Stimulated activated CD4-positive, alpha-beta T cell treated with anti-CD3 and anti-CD28 coated beads, Interleukin-4, amount 100 ng/mL, for 48 hours (primary cell): ENCODE measurements at places on chromosomes 12 and 14.

GRCh38 chr12:100404769-100405407 is 48.0 kb downstream of the SLC17A8 start:
- peak; percentile 12 for DNase-seq

DNA sequence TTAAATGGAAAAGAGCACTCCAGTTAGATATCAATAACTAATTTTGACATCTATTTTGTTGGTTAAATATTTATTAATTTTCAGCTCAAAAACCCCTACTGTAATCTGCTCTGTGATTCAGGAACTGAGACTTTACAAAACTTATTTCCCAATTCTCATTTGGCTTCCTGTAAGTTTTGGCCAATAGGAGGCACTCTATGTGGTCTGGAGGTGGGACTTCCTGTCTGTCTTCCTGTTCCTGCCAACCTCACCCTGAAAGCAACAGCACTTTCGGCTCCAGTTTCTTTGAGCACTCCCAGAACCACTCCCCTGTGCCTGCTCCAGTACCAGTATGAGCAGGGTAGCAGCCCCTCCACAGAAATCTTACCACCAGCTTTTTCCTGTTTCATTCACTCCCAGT is 1027.0 kb downstream of the VRK1 start:
- DNase-seq: no peak

- DNase-seq: no peak
Measured at GRCh38 chr14:92340071-92340470, 17.1 kb downstream of the SLC24A4 start.

GRCh38 chr14:64724578-64724930 is 20.3 kb downstream of the PLEKHG3 start:
- no peak for DNase-seq

DNA sequence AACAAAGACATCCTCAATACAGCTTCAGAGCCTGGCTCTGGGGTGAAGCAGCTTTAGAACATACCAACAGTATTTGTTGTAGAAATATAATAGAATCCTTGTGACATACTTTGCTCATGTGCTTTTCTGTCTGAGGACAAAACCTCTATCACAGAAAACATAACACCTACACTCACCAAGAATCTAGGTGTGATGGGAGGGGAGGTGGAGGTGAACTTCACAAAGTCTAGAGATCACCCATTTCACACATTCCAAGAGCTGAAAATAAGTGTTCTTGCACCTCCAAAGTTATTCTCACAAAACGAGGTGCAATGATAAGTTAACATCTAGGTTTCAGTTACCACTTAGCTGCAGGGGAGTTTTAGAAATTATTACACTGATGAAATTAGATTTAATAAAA is 32.7 kb upstream of the BTG1 start:
- DNase-seq: no peak

DNA sequence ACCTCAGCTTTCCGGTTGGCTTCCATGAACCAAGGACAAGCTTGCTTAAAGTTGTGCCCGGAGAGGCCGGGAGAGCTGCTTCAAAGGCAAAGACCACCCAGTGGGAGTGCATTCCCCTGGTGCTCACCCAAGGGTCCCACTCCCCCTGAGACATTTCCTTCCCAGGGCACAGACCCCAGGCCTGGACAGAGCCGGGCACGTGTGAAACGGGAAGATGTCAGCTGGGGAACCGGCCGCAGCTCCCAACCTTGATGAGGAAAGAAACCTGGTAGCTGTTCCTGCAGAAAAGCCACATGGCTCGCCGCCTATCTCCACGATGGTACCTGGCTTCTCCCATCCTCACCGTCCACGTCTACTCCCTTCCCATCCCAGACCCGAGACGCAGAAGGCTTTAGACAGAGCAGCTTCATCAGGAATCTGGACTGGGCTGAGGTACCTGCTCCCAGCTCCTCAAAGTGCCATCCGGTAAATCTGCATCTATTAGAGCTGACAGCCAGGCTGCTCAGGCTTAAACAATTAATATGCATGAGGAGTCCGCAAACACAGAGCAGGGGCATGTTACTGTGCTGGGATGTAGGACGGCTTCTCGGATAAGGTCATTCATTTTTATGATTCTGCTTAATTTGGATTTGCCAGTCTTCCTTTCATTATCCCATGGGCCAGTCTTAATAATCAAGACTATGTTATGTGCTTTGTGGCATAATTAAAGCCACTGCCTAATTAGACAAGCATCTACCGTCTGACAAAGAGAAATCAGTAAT is 53.1 kb downstream of the GALNT9 start:
- no peak for DNase-seq

DNA sequence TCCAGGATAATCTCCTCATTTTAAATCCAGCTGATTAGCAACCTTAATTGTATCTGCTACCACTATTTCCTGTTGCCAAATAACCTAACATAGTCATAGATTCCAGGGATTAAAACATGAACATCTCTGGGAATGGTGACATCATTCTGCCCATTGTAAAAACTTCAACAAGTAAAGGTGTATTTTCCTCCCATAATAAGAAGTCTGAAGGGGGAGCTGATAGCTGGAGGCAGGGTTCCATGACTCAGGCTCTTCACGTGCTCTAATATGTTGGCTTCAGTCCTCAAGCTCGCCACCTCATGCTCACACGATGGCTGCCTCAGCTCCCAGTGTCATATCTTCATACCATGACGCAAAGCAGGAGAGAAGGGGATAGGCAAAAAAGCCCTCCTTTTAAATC is 172.0 kb upstream of the VASH1 start:
- DNase-seq: no peak

GRCh38 chr14:105146976-105147635 is 21.5 kb downstream of the JAG2 start:
- DNase-seq: no peak

GRCh38 chr12:4296751-4297150 is 23.2 kb downstream of the CCND2 start:
- no peak for DNase-seq

- no peak for DNase-seq
Measured at GRCh38 chr14:94648801-94649200, 36.6 kb downstream of the SERPINA3 start.

- DNase-seq: no peak
Measured at GRCh38 chr12:123850246-123851134, 88.4 kb downstream of the DNAH10 start.

GRCh38 chr14:99896361-99896760 is 103.1 kb downstream of the EML1 start:
- DNase-seq: no peak

DNA sequence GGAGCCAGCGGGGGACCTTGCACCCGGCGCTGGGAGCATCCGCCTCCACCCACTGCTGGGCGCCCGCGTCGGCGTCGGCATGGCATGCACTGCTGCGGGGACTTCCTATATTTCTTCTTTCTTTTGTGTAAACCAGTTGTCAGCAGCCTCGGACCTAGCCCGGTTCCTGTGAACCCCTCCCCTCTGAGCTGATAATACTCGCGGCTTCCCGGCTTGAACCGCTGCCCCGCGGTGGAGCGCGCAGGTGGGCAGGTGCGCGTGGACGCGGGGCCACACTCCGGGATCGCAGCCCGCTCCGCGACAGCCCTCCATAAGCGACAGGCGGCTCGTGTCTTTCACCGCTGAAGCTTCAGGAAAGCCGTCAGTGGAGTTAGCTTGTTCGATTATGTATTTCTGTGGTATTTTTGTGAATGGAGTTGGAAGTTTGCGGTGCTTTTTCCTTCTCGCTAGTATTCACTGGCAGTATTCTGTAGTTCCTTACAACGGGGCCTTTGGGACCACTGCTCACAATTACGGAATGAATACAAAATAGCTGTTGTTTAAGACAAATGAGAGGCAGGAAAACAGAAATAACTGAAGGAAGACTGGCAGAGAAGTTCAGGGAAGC is 870 bp downstream of the BMAL2 start:
- peak; percentile 24 for DNase-seq

DNA sequence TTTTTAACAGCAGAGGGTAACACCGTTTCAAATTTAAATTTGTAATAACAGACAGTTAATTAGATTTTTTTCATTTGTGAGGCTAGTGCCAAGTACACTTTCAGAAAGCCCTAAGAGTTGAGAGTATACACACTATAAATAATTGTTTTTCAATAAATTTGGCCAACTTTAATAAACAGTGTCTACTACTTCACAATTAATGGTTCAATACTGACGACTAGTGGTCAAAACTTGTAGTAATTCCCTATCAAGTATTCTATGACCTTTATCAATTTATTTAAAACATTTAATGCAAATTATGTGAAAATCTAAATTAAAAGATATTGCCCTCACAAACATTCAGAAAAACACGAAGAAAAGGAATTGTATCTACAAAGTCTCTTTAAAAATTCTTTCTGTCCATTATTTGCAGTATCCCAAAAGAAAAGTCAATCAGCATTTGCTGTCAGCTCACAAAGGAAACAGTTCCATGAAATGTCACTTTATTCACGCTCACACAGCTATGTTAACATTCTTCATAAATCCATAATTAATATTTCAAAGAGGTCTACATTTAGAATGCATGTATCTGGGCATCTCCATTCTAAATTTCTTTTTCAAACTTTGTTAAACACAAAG is 91.2 kb downstream of the CEP128 start:
- DNase-seq: no peak

GRCh38 chr14:95817271-95817670 is 59.4 kb upstream of the TUNAR start:
- DNase-seq: no peak

GRCh38 chr14:95668235-95668772 is 17.9 kb upstream of the TCL1B start:
- no peak for DNase-seq

DNA sequence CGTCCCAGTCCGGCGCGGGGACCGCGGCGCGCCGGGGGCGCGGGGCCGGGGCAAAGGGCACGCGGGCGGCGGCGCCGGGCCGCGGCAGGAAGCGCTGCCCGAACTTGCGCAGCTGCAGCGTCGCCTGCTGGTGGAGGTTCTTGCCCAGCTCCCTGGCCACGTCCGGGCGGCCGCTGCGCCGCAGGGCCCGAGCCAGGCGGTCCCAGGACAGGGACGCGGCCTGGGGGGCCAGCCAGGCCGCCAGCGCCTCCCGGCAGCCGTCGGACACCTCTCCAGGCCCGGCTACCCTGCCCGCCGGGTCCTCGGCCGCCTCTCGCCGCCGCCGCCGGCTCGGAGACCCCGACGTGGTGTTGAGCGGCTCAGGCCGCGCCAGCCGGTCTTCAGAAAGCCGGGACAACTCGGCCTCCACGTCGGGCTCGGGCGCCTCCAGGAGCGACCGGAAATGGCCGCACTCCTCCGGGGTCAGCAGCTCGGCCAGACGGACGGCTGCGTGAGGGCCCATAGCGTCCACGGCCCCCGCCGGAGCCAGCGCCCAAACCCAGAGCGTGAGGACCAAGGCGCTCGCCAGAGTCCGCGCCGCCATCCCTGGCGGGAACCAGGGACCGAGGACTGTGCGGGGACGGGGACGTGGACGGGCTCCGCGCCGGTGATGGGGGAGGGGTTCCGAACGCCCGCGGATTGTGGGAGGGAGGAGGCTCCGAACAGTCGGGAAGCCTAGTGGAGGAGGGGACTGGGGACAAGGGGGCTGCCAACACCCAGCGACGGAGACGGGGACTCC is 34.0 kb downstream of the FIGNL2 start:
- DNase-seq: peak; percentile 57

- DNase-seq: no peak
Measured at GRCh38 chr12:106867651-106868050, 88.1 kb upstream of the TMEM263 start.

GRCh38 chr12:26112703-26113147 is 12.1 kb downstream of the BHLHE41 start:
- no peak for DNase-seq

DNA sequence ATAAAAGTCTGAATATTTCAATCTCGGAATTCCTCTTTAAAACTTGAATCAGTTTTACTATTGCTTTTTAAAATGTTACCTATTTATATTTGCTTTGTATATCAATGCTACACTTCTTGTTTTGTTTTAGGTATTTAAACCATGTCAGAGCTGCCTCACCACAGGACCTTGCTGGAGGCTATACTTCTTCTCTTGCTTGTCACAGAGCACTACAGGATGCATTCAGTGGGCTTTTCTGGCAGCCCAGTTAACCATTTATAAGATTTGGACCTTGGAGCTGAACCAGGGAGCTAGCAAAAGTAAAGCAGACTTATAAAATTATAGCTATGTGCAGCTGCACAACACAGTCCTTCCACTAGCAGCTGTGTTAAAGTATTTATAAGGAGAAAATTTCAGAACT is 12.8 kb downstream of the TRMT5 start:
- no peak for DNase-seq

- no peak for DNase-seq
Measured at GRCh38 chr14:74517731-74518130, 24.2 kb downstream of the ISCA2 start.

- DNase-seq: no peak
Measured at GRCh38 chr12:46579474-46579873, 206.9 kb upstream of the SLC38A2 start.

DNA sequence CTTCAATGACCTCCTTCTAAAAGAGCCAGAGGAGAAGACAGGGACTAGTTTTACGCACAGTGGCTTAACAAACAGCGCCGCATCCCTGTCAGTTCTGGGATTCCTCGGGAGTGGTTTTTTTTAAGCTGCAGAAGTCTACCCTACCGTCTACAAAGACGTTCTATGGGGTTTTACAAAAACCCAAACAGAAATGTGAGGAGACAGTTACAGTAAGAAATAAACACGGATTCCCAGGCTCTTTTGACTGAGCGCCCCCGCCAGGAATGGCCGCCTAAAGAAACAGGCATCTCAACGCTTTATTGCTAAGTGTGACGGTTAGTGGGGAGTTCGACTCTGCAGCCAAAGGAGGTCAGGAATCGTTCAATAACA is 484 bp downstream of the ALKBH1 start:
- no peak for DNase-seq

GRCh38 chr12:31234955-31235867 is 90.7 kb downstream of the SINHCAF start:
- no peak for DNase-seq

DNA sequence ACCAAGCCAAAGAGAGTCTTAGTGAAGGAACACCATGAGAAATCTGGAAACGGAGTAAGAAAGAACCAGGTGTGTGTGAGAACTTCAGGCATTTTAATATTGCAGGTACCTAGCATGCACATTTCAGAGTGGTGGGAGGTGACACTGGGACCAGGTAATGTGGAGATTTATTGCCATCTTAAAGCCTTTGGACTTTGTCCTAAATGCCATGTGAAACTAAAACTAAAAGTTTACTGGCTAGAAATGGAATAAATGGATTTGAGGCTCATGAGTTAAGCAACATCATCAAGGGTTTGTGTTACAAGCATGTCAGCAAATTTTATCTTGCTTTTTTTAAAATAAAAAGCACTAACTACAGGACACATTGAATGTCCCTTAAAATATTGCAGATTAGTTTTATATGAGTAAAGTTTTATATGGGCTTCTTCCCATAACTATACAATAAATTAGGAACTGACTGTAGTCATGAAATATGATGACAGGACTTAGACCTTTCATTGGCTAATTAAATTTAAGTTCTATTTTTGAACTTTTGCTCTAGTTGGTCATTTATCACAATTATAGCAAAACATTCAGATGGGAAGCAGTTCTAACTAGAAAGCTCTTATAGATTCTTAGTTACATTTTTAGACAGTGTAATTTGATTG is 721.1 kb upstream of the NOVA1 start:
- DNase-seq: no peak

DNA sequence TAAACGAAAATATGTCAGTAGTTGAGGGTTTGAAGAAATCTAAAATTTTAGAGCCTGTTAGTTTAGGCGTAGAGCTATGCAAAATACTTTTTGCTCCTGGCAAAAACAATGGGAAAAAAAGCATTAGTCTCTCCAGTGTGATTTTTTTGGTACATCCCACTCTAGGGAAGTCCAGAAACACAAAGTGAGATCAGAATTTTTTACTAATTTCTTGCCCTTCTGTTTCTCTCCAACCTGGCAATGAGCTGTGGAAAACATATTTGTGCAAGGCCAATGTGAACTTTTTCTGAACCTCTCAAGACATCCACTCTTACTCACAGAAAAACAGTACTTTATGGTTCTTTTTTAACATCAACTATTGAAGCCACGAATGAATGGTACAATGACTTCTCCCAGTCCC is 56.9 kb upstream of the DCN start:
- DNase-seq: no peak
